Fibroblast of upper back skin (primary cell): ENCODE measurements at places on chromosomes 6 and 20.

DNA sequence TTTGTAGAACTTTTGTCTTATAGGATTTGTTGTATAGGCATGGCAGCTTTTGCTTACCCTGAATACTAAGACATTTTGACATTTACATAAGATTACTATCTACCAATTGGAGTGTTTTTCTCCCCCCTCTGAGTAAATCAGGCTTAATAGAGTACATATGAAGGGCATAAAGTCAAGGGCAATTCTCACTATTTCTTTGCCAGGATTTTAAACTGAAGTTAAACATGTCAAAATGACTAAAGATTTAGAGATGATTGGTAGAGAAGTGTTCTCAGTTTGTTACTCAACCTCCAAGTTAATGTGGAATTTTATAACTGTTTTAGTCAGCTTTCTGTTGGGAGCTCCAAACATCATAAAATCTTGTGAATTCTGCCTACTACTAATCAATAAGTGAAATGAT is 157.8 kb downstream of the CDKAL1 start:
- DNase-seq, result peak; percentile 45

DNA sequence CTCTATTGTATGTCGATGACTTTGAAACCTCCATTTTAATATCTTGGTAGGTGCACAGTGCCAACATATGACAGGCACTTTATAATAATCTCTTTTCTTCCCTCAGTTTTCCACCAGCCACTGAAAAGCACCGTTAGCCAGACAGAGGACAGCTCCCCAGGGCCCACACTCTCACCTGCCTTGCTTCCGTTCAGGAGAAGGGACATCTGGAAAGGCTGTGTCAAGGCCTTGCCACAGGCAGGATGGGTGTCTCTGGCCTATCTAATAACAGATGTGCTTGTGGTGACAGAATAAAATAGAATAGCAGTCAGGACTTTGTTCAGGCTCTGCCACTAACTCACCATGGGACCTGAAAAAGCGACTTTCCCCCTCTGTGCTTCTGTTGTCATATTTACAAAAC is 75.5 kb upstream of the CCDC167 start:
- DNase-seq, result no peak

DNA sequence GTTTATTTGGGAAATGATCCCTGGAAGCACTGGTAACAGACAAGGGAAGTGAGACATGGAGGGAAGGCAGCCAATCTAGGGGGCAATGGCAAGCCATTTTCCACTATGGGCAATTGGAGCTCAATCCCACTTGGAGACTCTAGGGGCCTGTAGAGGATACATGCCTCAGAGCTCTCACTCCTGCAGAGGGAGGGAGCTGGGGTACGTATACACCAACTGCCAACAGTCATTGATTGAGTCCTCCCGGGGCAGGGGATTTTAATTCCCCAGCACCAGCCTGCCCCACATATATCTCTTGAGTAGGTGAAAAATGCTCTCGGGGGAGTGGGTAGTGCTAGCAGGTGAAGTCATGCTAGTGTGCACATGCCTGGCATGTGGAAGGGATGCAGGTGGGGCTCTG is 78.9 kb upstream of the KCNK16 start:
- no peak for DNase-seq

GRCh38 chr6:14984519-14984853 is 261.4 kb upstream of the JARID2 start:
- peak; percentile 11 for DNase-seq

DNA sequence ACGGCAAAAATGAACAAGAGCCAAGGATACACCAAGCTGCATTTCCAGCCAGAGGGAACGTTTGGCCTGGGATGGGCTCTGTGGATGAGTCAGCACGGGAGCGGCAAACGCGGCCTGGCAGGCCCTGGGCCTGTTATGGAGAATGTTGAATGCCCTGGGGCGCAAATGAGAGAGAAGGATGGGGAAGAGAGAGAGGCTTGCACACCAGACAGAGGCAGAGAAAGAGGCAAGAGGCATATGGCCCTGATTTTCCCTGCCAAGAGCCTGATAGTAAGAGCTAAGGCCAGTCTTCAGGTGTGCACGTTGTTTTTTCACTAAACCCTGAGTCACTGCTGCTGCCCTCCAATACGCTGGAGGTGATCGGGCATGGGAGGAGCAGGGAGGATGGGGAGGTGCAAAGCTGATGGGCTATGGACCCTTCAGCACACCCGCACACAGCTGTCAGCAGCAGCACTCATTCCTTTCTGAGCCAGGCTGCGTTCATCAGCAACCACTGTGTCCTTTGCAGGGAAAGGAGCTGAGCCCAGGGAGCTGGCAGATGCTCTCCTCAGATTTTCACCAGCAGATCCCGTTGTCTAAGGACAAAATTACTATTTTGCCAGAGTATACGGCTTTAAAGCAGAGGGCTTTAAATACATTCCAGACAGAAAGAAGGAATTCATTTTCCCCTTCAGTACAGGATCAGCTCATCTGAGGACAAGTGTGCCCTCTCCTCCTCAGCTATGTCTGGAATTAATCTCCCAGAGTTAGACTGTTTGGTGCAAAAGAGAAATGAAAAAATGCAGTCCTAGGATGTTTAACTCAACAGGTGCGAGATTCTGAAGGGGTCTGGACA is 61.7 kb upstream of the SLC22A23 start:
- DNase-seq, result peak; percentile 80

- DNase-seq, result no peak
Measured at GRCh38 chr20:52438326-52438963, 246.9 kb upstream of the ZFP64 start.

DNA sequence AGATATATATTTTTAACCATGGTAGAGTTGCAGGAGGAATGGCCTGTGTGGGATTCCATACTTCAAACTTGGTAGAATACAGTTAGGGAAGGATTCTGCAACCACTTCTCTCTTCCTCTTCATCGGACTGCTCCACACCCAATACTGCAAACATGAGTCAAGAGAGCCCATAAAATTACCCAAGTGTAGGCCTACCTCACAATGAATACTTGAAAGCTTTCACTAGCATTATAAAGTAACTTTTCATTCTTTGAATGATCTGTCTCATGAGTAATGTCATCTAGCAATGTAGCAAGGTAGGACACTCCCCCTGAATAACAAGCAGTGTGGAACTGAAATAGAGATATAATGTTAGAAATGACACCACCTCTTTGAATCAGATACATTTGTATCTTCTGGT is 79.4 kb downstream of the FOXC1 start:
- DNase-seq, result peak; percentile 40

GRCh38 chr6:166877906-166878305 is 78.4 kb downstream of the RNASET2 start:
- DNase-seq, result peak; percentile 40

DNA sequence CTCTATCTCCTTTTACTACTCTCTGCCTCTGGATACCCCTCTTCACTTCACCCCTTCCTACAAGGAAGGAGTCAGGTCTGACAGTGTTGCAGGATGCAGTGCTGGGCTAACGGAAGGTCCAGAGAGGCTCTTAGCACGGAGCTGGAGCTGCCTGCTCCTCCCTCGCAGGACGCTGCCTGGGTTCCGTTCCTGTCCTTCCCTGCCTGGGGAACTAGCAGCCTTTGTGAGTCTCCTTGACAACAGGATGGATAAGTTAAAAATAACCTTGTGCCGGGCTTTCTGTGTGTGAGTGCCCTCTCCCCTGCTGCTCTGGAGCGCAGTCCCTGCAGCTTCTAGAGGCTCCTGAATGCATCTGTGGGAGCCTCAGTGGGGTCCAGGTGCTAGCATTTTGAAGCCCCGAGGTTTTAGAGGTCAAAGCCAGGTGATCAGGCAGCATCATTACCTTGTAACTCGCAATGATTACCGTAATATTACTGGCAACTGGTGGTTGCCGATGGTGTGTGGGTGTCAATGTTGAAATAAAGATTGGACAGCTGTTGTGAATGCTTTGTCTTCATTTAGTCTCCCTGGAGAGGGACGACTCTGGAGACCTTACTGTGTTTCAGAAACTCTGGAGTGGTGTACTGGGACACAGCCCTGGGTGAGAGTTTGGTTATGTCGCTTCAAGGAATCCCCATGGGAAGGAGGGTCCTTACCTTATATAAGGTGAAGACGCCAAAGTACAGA is 44.4 kb downstream of the CDS2 start:
- no peak for DNase-seq

DNA sequence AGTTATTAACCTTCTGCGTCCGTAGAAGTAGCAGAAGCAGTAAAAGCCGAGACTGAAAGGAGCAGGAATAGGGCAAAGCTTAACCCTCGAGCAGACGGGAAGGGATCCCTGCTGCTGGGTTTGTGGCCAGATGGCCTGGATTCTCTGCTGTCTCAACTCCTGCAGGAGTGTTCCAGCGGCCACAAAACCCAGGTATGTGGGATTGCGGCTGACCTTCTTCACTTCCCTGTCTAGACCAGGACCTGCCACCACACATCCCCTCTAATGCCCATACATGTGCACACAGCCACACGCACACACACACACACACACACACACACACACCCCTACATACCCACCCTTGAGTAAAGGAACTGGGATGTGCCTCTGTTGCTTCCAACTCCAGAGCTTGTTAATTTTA is 33.1 kb upstream of the TNFRSF21 start:
- no peak for DNase-seq

DNA sequence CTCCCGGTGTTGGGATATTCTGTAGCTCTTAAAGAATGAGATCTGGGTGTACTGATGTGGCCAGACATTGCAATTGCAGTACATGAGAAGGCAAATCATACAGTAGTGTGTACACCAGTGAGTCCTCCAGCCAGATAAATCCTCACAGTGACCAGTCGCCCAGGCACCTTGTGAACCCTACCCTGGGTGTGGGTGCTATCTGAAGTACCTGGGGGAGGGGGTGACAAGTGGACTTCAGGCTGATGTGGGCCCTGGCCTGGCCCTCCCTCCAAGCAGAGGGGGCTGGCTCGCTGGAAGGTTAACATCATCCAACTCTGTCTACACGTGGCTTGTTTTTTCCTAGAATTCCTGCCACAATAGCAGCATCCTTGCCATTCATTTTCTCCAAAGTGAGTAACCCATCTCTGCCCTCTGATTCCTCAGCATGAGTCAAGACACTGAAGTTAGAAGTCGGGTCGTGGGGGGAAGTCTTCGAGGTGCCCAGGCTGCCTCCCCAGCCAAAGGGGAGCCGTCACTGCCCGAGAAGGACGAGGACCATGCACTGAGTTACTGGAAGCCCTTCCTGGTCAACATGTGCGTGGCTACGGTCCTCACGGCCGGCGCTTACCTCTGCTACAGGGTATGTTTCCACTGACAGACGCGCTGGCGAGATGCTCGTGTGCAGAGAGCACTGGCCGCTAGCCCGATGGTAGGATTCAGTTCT is 70.8 kb downstream of the PTPN1 start:
- no peak for DNase-seq

DNA sequence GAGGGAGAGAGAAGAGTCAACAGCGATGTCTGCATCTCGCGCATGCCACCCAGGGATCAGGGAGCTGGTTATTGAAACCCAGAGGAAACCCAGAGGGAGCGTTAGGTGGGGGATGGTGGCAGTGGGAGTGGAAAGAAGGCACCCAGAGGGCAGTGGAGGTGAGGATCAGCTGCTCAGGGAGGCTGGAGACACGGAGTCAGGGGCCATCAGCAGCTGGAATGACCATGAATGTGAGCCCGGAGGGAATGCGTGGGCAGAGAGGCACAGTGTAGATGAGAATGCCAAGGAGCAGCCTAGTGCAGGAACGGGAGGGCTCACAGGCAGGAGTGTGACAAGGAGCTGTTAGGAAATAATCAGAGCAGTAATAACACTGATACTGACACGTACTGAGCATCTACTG is 36.2 kb downstream of the RSPO4 start:
- DNase-seq, result no peak

DNA sequence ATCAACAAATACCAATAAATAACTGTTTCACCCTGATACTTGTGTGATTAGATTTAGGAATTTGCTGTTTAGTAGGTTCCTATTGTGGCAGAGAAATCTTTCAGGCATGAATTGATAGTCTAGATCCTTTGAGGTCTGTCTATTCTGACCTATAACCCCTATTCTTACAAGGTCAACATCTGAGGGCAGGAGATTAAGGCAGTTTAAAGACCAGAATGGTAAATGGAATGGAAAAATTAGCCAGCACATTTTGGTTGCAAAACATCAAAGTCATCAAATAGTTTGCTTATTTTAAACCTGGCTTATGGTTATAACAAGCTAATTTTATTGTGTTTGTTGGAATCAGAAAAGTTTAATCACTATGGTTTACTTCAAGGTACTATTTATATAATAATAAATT is 78.4 kb downstream of the LIN28B start:
- DNase-seq, result no peak

GRCh38 chr20:58765780-58766179 is 73.2 kb downstream of the NPEPL1 start:
- no peak for DNase-seq

DNA sequence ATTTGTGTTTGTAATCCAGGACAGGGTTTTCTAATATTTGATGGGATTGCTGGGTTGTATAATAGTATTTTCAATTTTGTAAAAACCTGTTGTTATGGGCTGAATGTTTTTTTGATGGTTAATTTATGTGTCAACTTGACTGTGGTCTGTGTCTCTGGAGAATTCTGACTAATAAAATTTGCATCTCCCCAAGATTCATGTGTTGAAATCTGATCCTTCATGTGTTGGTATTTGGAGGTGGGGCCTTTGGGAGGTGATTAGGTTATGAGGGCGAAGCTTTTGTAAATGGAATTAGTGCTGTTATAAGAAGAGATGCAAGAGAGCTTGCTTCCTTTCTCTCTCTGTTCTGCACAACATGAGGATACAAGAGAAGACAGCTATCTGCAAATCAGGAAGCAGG is 48.7 kb upstream of the SAMD5 start:
- DNase-seq, result no peak

GRCh38 chr6:36729161-36729524 is 31.5 kb downstream of the RAB44 start:
- DNase-seq, result peak; percentile 56

- peak; percentile 74 for DNase-seq
Measured at GRCh38 chr6:125169058-125169457, 15.5 kb downstream of the TPD52L1 start.

GRCh38 chr20:57654363-57654997 is 34.3 kb upstream of the ZBP1 start:
- DNase-seq, result peak; percentile 62

DNA sequence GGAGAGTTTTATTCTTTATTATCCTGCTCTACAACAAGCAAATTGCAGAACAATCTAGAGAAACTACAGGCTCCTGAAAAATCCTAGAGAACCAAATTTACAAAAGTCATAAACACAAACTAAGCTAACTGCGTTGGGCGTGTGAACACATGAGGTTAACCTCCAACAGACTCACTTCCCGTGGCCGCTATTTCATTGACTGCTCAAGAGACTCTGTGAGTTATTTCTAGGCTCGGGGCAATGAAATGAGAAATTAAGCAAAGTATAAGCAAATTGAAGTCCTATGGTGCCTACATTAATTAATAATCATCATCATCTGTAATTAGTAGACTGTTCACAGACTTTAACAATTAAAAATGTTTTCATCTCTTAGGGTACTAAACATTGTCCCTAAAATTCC is 100.0 kb downstream of the MBOAT1 start:
- no peak for DNase-seq

DNA sequence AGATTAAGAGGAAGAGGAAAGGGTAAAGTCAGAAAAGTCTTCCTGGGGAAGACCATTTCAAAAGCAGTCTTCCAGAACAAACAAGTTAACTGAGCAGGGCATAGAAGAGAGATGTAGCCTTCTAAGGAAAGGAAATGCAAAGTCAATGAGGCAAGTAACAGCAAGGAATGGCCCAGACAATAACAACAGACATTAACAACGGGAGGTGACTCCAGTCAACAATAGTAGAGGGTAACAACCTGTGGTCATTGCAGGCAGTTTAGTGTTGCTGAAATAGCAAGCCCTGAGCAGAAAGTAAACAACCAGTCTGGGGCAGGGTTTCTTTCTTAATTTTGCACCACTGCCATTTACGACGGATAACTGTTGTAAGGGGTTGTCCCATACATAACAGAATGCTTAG is 2.1 kb downstream of the MDN1 start:
- DNase-seq, result no peak

- DNase-seq, result peak; percentile 36
Measured at GRCh38 chr20:41308726-41309413, 8.7 kb downstream of the ZHX3 start.
